ENCODE measurements at places on chromosomes 11 and 22.

GRCh38 chr22:26585104-26585790 is 4.7 kb downstream of the TPST2 start:
- DNase-seq, result no peak

DNA sequence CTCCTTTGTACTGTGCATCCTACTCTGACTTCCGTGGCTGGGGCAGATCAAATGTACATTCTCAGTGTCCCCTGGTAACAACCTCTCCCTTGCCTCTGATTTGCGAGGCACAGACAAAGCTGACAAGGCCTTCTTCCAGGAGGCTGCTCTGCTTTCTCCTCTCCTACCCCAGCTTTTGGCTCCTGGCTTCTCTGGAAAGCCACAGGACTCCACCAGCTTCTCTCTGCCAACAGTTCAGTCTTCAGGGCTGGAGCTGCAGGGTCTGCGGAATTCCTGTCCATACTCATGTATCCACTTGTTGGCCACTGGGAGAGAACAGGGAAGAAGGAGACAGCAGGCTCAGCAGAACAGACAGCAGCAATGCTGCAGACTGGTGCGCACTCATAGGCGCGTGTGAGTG is 44.4 kb downstream of the P4HA3 start:
- no peak for DNase-seq

- no peak for DNase-seq
Observed at GRCh38 chr11:38824573-38824972, 2226.5 kb upstream of the RAG2 start.

DNA sequence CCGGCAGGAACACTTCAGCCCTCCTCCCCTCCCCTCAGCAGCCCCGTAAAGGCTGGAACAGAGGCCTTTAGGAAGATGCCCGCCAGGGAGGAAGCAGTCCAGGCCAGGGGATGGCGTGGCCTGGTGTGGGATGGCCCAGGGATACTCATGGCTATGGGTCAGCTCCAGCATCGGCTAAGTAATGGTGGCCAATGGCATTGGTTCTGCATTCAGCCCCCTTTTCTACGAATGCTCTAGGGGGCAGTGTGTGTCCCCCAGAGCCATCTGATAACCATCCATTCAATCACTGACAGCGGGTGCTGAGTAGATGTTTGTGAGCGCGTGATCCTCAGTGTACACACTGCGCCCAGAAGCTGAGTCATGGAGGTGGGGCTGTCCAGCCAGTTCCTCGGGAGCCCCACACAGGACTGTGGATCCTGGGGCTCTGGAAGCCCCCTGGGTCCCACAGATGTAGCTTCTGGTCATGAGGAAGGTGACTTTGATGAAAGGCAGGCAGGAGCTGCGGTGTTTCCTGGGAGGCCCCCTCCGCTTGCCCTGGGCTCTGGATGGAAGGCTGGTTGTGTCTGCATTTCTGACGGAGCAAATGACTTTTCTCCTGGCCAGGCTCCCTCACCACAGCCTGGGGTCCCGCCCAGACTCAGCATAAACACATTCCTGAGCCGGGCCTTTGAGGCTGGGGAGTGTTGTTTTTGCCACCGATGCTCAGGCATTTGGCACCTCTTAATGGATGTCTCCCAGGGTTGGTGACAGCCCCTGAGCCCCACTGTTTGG is 46.5 kb downstream of the FBLN1 start:
- DNase-seq, result no peak

DNA sequence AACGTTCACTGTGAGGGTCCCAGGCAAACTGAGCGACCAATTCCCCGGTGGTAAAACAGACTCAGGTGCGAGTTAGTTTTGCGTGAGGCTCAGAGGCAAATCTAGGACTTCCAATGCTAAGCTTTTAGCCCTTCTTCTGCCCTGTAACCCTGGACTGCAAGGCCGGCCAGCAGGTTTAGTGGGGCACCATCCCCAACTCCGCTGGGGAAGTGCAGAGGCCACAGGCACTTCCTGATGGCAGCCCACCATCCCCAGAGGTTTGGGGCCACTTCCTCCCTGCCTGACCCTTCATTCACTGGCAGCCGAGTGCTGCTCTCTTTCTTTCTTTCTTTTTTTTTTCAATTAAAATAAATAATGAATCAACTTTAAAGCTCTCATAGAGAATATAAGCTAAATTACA is 124.6 kb upstream of the B3GAT1 start:
- DNase-seq, result no peak

DNA sequence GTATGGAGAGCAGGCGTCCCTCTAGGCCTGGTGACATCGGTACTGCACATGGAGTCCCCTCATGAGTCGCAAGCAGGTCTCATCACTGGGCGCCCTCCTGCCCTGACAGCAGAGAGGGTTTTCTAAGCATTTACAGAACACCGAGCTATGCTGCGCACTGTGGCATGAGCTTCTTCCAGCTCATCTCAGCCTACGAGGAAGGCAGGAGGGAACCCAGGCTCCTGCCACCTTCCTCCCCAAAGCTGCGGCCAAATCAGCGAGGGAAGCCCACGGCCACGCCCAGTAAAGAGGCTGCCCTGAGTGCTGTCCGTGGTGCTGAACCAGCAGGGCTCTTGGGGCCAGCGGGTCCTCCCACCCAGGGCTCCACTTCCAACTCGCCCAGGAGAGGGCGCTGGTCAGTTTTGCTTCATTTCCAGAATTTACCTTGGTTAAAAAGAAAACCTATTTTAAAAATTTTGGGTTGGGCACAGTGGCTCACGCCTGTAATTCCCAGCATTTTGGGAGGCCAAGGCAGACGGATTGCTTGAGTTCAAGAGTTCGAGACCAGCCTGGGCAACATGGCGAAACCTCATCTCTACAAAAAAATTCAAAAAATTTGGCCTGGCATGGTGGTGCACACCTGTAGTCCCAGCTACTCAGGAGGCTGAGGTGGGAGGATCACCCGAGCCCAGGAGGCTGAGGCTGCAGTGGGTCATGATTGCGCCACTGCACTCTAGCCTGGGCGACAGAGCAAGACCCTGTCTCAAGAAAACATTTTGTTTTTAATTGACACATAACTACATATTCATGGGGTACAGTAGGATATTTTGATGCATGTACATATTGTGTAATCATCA is 34.2 kb downstream of the PHF21B start:
- DNase-seq, result no peak

- no peak for DNase-seq
Observed at GRCh38 chr22:39967996-39968972, 8.1 kb downstream of the TMA7B start.

GRCh38 chr11:13009921-13010748 is 1.0 kb downstream of the RASSF10 start:
- no peak for DNase-seq

DNA sequence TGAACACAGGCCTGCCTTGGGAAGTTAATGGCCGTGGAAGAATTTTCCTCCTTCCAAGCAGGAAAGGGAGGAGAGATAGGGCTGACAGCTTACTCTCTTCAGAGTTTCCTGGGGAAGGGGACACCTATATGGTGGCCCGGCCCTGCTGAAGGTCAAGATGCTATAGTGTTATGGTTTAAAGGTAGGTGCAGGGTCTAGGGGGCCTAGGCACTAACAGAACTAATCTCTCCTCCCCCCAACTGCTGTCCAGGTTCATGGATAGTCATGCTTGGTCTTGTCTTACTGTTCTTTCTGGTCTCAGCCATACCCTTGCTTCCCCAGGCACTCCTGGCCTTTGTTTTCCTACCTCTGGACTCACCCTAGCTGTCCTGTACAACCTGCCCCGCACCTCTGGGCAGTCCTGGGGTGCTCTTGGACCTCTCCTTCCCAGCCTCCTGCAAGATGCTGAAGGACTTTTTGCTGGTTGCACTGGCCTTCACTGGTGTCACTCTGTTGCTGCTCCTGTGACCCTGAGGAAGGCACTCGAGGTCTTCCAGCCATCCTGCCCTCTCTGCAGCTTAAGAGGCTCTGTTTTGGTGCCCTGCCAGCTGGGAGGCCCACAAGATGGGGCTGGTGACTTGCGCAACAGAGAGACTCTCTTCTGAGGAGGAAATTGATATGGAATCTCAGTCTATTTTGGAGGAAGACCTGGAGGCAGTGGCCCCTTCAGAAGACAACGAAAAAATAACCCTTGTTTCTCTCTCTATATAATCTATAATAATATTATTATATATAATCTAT is 17.9 kb downstream of the SEC14L3 start:
- no peak for DNase-seq

- no peak for DNase-seq
Observed at GRCh38 chr11:76601272-76601671, 69.3 kb downstream of the LRRC32 start.

DNA sequence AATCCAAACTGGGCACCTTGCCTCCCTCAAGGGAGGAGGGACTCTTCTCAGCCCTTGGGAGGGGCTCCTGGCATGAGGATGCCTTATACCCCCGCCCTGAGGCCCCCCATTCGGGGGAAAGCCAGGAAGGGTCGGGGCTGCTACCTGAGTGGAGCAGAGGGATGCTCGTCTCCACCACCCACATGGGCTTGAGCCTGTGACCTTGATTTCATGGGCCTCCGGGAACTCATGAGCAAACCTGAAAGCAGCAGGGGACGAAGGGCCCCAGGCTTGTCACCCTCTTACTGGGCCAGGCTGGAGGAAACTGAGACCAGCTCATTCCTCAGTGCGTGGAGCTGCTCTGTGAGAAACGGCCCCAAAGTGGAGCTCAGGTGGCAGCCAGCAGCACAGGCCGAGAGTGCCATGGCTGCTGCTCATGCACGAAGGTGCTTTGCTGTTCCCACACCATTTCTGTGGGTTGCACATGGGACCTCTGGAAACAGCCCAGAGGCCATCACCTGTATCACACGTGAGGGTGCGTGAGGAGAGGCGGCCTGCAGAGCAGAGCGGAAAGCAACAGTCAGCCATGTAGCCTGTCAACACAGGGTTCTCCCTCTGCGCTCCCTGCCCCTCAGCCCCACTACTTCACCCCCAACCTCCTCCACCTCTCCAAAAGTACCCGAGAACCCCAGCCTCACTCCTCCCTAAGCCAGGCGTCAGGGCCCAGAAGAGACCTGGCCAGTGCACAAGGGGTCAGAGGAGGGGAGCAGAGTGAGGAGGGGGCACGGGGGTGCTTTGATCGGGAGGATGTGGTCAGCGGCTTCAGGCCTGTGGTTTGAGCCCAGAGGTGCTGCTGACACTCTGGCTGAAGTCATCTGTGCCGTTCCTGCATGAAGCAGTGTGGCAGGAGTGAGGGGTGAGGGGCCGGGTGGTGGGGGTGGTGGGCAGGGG is 14.1 kb upstream of the IL2RB start:
- no peak for DNase-seq

- no peak for DNase-seq
Observed at GRCh38 chr11:59271811-59272327, 59.1 kb upstream of the MPEG1 start.

DNA sequence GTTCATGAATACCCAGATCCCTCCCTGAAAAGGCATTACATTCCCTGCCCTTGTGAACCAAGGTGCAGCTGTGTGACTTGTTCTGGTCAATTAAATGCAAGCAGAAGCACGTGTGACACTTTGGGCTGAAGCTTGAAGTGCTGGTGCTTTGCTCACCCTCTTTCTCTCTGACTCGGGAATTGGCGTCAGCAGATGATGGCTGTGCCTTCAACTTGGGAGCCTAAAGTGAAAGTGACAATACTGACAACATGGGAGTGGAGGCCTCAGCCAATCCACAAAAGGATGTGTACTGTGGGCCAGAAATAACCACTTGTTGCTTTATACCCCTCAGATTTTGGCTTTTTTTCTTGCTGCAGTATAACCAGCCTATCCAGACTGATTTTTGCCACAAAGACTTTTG is 148.3 kb upstream of the THY1 start:
- DNase-seq, result no peak

DNA sequence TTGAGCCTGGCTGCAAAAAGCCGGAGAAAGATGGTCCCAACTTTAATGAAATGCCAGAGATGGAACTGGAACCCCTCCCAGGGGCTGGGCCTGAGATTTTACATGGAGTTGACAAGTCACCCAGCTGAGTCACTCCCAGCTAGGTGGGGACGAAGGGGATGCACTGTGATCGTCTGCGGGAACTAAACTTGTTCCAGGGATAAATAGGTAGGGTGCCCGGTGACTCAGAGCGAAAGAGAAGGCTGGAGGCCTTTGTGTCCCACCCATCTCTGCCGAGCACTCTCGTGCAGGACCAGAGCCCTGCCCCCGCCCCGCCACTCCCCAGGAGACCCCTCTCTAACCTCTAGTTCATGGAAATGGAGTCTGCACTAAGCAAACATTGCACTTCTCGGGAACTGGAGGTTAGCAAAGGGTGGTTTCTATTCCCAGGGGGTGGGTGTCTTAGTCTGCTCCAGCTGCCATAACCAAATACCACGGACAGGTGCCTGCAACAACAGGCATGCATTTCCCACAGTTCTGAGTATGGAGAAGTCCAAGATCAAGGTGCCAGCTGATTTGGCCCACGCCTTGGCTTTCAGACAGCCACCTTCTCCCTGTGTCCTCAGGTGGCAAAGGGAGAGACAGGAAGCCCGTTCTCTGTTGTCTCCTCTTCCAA is 60.7 kb upstream of the FADD start:
- no peak for DNase-seq

DNA sequence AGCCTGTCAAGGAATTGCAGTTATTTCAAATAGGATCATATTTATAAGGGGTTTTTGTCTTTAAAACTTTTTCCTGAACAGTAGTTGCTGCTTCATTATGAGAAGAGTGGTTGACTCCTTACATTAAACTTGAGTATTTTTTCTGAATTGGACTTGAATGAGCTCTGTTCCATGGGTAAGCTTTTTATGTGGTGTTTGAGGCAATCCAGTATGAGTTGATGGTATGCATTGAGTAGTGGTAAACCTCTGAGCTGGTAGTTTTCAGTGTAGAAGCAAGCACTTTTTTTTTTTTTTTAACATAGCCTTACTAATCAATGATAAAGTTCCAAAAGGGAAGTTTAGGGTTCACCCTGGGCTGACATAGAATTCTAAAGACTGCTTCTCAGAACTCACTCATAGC is 3.4 kb downstream of the KMT2A start:
- no peak for DNase-seq

GRCh38 chr11:134142536-134142935 is 73.7 kb downstream of the JAM3 start:
- DNase-seq, result no peak

DNA sequence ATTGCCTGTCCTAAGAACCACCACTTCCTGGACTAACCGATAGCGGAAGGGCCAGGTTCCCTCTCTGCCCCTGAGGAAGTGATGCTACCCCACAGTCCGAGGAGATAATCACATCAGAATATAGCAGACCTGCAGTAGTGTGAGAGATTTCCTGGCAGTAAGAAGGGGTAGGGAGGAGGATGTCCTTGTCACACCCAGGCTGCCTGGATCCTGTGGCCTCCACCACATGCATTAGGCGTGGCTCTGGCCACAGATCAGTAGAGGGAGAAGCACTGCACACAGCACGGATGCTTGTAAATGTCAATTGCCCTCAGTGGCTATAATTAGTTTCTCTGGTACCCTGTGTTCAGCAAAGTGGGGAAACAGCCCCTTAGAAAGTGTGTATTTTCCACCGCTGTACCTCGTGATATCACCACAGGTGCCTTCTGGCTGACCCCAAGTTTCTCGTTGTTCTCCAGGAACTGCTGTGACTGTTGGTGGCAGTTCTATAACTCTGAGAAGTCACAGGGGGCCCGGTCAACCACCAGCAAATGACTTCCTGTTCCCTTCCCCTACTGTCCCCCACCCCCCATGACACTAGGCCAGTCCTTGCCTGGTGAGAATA is 61.8 kb downstream of the UBASH3B start:
- DNase-seq, result no peak

Data from NCI-H187 (cell line).